ENCODE measurements at places on chromosomes 6 and 20.

GRCh38 chr6:57183336-57183735 lies 11.2 kb downstream of the BAG2 start:
- DNase-seq = no peak

DNA sequence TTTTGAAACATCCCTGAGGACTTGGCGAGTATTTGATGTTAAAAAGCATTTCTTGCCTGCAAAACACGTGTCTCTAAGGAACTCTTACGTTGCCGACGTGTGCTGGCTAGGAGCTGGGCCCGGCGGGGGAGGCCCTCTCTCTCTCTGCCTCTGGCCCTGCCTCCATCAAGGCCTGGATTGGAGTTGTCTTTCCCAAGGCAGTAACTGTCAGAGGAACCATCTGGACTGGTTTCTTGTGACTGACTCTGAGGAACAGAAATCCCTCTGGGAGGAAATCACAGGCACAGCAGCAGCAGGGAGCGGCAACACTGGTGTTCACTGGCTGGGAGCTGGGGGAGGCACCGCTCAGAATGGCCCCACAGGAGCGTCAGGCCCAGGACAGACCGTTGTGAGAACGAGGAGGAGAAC lies 244.2 kb downstream of the NRN1 start:
- no peak for DNase-seq

- no peak for DNase-seq
Observed at GRCh38 chr6:163646133-163646532, 231.6 kb downstream of the QKI start.

DNA sequence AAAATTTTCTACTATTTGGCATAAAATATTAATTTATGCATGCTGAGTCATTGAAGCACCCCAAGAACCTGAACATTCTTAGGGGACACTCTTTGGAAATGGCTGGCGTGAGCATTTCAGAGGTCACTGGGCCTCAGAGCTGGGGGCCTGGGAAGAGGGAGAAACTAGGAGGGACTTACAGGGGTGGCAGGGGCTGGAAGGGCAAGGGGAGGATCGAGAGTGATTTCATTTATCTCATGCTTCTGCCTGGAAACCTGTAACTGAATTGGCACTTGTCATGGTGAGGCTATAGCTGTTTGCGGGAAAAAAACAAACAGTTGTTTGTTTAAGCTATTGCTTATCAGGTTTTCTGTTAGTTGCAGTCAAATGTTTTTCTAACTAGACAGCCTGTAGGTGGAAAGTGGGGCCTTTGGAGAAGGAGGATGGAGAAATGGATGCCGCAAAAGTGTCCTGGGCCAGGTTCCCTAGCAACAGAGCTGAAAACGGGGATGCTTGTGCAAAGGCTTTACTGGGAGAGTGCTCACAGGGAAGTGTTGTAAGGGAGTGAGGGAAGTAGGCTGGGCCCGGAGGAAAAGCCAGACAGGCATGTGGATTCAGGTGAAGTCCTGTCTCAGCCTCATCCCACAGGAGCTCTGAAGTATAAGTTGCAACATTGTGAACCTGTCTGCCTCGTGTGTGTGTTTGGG lies 36.4 kb upstream of the KAT14 start:
- DNase-seq = no peak

DNA sequence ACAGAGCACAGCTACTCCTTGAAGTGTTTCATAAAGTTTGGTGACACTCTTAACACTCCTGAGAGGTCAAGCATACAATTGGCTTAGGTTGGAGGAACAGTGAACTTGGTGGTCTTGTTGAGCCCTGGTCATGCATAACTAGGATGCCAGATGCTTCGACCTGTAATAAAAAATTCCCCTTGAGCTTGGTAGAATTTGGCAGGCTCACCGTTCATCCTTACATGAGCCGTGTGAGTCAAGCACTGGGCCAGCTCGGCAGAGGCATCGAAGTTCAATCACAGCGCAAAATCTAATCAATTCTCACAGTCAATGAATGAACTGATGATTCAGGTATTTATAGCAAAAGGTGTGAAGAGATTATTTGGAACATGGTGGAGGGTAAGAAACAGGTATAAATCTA lies 33.7 kb downstream of the CYP24A1 start:
- DNase-seq = no peak

GRCh38 chr6:9732056-9732455 lies 682.8 kb downstream of the TFAP2A start:
- DNase-seq = no peak

DNA sequence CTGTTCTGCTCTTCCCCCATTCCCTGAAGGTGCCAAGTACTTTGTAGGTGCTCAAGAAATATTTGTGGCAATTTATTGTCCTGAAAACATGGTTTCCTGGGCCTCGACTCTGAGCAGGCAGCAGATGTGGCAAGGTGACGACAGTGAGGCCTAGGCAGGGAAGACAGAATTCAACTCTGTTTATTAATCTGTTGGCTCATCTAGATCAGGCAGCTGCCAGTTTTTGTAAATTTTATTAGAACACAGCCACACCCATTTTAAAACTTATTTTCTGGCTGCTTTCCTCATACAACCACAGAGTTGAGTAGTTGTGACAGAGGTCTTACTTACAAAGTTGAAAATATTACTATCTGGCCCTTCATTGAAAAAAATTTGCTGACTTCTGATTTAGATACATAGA lies 24.5 kb downstream of the MAPK14 start:
- DNase-seq = no peak

DNA sequence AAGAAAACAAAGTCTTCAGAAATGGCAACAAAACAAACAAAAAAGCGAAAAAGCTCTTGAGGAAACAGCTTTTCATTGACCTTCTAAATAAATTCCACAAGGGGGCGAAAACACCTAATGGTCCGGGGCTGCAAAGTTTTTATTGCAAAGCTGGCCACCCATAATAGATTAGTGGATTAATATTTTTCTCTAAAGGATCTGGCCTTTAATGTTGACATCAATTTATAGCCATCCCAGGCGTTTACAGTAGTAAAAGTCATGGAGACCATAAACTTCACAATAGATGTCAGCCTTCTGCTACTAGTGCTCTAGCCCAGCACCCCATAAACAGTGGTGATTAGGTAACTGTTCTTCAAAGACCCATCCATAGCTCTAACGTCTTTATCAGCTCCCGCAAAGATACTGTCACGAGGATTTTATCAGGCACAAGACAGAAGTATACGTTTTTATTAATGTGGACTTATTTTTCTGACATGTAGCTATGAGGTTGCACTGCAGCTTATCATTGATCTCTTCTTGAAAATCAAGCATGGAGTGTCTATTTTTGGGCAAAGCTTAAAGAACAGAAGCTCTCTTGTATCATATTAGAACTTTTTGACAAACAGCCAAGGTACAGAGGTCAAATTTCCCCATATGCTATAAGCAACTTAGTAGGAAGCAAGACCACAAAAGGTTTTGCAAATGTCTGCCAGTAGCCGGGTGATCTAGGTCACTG lies 4.7 kb downstream of the CITED2 start:
- DNase-seq = no peak

GRCh38 chr20:14495066-14495465 lies 157.7 kb upstream of the FLRT3 start:
- no peak for DNase-seq

DNA sequence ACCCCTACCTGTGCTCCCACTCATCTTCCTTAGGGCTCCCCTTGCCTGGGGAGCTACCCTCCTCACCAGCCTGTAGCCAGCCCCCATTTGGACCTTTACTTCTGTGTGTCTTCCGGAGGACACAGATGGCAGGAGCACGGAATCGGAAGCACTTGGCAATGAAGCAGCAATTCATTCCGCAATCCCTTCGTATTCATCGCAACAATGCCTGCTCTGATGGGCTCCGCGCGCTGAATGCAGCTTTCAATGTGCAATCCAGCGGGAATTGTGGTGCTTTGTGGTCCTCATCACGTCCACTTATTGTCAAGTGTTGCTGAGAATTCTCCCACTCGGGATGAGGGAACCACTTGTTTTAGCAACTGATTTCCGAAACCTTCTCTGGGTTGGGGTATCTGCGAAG lies 336.0 kb downstream of the DHX35 start:
- no peak for DNase-seq

- DNase-seq = no peak
Observed at GRCh38 chr20:59183751-59184150, 20.1 kb downstream of the ZNF831 start.

DNA sequence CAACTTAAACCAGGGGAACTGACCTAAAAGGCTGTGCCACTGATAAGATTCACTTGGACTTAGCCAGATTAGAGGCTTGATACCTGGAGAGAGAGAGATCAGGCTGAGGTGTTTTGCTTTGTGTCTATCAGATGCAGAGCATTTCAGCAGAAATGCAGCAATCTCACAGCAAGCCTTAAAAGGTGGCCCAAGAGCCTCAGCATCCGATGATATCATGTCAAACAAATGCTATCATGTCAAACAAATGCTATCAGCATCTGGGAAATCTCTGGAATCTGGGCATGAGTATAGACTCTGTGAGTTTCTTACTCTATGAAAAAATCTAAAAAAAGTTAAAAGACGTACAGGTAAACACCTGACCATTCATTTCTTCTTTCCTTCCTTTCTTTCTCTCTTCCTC lies 718.9 kb downstream of the EYS start:
- no peak for DNase-seq

DNA sequence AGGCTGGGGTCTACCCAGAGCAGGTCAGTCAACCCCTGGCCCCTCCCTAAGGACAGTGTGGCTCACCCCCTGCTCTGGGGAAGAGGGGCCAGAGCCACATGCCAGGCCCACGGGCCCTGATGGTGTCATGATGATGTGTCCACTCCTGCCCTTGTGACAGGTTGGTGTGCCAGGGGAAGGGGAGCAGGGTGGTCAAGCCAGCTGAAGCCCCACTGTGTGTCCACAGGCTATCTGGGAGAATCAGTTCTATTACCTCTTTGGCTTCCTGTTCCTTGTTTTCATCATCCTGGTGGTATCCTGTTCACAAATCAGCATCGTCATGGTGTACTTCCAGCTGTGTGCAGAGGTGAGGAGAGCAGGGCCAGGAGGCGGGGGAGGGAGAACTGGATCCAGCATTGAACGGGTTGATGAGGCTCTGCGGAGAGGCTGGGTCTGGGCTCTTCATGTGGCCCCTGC lies 47.7 kb downstream of the PLAGL2 start:
- DNase-seq = no peak

DNA sequence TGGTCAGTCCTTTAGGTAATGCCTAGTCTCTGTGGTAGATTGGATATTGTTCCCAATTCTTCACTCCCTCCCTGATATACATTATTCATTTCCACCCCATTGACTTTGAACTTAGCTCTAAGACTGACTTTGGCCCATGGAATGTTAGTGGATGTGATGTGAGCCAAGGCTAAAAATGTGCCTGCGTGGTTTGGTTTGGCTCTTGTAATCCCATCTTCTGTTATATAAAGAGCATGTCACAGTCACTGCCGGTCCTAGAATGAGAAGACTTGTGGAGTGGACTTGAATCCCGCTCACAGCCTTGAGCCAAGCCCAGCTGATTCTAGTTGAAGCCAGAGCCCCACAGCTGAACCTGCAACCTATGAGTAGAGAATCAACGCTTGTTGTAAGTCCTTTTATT lies 23.6 kb upstream of the DNAAF9 start:
- no peak for DNase-seq

GRCh38 chr6:122758927-122759334 lies 20.6 kb upstream of the FABP7 start:
- no peak for DNase-seq

DNA sequence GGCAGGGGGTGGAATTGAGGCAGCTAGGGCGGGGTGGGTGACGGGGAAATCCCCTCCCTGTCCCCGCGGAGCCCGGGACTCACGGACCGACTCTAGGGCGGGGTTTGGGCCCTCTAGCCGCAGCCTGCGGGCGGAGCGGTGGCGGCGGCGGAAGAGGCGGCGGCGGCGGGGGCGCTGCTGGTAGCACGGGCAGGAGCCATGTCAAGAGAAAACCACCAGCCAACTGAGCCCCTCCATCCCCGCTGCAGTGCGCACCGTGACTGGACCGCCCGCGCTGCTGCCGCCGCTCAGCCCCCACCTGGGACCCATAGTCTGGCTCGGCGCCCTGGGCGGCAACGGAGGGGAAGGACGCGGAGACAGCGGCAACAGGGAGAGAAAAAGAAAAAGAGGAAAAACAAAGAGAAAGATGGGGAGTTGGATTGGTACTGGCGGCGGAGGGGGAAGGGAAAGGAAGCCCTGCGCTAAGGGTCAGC lies 1.2 kb upstream of the C6orf62 start:
- peak; percentile 41 for DNase-seq

GRCh38 chr6:170369403-170369802 lies 62.8 kb downstream of the FAM120B start:
- no peak for DNase-seq

- DNase-seq = no peak
Observed at GRCh38 chr6:5680095-5680494, 326.6 kb downstream of the NRN1 start.

GRCh38 chr20:11452326-11452725 lies 465.4 kb upstream of the BTBD3 start:
- DNase-seq = no peak

GRCh38 chr6:39951716-39952115 lies 17.5 kb upstream of the MOCS1 start:
- no peak for DNase-seq

- no peak for DNase-seq
Observed at GRCh38 chr6:52508261-52508739, 68.6 kb downstream of the TRAM2 start.

DNA sequence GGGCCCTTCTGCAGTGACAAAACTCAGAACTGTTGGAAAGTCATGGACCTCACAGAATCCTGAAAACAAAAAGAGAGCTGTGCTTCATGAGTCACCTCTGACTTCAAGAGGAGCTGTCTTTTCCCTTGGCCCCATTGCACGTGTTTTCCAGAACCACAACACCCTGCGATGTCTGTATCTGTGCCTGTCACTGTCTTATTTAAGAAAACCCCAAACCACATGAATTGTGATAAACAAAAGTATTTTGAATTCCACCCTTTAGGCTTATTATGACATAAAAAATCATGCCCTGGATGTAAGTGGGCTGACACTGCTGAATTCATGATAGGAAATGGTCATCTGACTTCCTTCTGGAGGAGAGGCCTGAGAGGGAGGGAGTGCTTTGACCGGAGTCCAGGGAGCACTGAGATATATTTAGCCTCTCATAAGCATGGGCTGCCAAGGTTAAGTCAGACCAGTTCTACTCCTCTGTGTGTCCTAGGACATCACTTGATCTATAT lies 96.4 kb upstream of the DUSP22 start:
- peak; percentile 56 for DNase-seq

GRCh38 chr20:33825340-33826269 lies 14.5 kb downstream of the CHMP4B start:
- no peak for DNase-seq

- no peak for DNase-seq
Observed at GRCh38 chr6:12033770-12034169, 21.7 kb downstream of the HIVEP1 start.

DNA sequence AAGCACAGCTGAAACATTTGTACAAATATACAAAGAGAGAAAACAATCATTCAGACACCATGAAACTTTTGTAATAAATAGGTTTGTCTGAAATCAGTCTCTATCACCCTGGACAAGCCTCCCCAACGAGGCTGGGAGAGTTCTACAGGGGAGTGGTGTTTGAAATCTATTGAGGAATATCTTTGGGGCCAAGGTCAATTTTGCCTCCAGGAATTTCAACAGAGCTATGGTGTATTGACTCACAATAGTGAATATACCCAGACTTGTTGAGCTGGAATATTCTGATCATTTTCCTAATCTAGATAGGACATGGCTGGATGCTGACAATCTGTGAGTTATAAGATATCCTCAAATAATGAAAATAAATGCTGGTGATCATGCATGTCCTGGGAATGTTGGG lies 51.5 kb upstream of the ENPP5 start:
- DNase-seq = no peak

Measured in stimulated activated CD4-positive, alpha-beta T cell treated with anti-CD3 and anti-CD28 coated beads, TNF-alpha, amount 100 ng/mL, for 48 hours (primary cell).